Activated naive CD4-positive, alpha-beta T cell treated with anti-CD3 and anti-CD28 coated beads, Interleukin-2, amount 50 U/mL, for 72 hours (primary cell): ENCODE measurements at places on chromosomes 3 and 15. TPM values are rescaled to one million over a fixed set of nuclear protein-coding genes. Genes with fewer than 3 reads are reported as not detected.

DNA sequence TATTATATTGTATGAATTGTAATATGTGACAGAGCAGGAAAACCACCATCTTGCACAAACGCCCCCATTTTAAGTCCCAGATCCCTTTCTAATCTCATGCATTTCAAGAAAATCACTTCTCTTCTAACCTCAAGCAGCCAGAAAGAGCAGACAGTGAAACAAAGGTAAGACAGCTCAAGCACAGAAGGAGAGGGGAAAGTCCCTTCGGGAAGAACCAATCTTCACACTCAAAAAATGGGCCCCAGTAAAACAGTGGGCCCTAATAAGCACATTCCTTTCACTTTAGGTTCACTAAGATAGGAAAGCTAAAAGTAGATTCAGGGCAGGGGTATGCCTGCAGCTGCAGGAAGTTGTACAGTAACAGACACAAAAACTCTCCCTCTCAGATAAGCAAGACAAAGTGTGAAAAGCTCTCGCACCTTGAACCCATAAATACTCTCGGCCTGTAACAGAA lies 1268.7 kb downstream of the SI start:
- DNase-seq = no peak

DNA sequence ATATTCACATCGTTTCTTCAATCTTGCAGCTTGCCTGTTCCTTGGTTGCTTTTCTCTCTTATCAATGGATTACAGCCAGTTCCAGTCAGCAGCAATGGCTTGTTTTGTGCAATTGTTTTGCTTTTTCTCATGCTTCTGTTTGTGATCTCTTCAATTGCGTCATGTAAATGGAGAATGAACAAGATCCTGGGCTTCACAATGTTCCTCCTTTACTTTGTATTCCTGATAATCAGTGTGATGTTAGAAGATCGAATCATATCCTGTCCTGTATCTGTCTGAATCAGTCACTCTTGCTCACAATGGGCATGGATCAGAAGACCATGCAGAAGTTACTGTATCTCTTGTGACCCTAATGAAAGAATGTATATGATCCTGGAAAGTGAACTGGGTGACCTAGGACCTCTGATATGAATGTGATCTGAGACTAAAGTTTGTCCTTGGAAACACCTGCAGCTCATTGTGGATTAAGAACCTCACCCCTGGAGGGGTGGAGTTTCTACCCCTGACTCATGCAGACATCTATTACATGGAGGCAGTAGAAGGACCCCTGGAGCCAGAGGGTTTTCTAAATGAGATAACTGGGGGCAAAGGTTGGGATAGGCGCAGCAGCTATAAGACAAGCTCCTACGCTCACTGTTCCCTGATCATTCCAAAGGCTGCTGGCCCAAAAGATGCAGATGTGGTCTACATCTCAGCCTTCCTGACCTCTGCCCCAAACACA lies 32.2 kb downstream of the SLC24A1 start:
- DNase-seq = no peak

DNA sequence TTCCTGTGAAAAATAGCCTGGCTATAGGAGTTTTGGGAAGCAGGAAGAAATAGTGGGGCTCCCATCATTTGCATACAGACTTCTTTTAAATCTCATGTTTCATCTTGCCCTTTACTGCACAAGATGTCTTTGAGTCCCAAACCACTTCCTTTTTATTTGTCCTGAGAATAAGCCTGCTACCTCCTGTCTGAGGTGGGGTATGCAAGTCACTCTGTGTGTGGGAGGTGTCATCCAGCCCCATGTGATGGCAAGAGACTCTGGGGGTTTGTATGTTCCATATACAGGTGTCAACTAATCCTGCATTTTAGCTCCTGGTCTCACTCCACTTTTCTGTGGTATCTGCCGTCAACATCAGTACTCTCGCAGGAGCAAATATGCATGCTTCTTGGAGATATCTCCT lies 102.0 kb downstream of the OTOL1 start:
- no peak for DNase-seq

GRCh38 chr3:149277331-149277813 lies 55.7 kb upstream of the CP start:
- no peak for DNase-seq

GRCh38 chr3:122956693-122957455 lies 70.7 kb downstream of the SEMA5B start:
- no peak for DNase-seq

DNA sequence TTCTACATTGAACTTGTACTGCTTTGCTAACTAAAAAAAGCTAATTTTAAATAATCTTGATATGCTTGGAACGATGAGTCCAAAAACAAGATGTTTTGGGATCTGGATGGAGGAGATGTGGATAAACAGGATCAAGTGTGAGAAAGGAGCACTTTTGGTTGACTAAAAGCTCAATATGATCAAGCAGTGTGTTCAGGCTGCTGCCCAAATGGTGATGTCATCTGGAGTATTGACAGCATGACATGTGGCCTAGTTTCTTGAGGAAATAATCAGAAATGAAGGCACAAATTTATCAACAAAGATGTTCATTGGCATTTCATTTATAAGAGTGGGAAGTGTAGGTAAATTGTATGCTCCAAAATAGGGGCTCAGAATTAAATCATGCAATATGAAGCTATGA lies 161.2 kb downstream of the SOX2 start:
- no peak for DNase-seq

DNA sequence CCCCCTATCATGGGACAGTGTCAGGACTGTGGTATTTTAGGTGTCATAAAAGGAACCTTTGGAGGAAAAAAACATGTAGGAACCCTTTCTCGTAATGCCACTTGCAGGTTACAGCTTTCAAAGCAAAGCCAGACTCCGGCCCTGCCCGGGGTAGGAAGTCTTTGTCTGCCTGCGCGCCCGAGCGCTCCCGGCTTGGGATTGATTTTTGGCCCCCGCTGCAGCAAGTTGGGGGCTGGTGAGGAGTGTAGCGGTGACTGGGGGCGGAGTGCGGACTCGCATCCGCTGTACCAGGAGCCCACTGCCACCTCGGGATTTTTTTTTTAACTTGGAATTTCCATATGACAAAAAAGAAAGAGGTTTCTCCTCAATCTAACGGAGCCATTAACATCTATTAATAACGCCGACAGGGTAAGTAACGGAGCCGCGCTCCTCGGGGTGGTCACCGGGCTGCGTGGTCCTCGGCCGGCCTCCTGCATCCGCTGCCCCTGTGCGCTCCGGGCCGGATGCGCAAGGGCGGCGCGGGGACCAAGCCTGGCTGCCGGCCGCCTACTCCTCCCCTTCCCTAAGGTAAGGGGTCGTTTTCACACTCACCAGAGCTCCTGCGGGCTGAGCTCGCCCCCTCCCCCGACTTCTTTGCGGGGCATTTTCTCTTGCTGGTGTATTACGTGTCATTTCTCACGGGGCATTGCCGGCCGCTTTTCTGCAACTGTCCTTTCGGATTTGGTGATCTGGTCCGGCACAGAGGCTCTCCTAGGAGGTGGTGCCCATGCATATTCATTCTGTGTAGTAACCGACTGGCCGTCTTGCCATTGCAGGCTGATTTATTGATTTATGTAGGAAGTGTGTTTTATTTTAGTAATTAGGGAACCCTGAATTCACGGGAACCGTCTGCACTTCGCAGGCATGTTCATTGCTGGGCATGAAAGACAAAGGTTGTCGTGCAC lies 219.8 kb upstream of the TOPAZ1 start:
- no peak for DNase-seq

GRCh38 chr15:82646250-82647044 lies 716 bp downstream of the CPEB1 start:
- DNase-seq = no peak

- DNase-seq = no peak
These were observed 253.1 kb downstream of the NLGN1 start for GRCh38 chr3:173650596-173650995.

- DNase-seq = peak; percentile 64
These were observed at the start of gene LYSMD2 for GRCh38 chr15:51737522-51738305. LYSMD2 (minus strand) TSS chr15:51737655; CDS start chr15:51737622, 33 bp downstream.

DNA sequence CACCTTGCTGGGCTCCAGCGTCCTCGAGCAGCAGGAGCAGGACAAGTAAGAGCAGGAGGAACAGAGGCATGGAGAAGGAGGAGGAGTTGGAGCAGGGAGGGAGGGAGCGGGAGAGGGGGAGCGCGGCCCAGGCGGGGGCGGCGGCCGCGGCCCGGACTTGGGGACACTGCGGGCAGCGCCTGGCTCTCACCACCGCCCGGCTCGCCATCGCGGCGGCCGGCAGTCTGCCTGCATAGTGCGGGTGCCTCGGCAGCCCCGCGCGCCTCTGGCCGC lies 440 bp downstream of the DCBLD2 start:
- DNase-seq = no peak

DNA sequence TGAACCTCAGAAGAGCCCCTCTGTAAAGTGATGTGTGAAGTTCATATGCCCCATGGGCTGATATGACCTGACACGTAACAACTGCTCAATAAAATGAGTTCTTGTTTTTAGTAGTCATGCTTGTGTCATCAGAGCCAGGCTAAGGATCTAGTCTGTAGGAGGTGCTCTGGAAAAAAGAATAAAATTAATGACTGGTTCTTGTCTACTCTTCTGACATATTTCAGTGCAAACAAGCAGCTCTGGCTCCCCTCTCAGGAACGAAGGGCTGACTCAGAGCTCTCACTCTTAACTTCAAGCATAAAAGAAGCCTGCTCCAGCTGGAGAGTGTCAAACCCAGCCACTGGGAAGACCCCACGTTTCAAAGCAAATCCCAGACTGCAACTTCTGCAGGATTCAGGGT lies 77.0 kb downstream of the LRIG1 start:
- DNase-seq = no peak

DNA sequence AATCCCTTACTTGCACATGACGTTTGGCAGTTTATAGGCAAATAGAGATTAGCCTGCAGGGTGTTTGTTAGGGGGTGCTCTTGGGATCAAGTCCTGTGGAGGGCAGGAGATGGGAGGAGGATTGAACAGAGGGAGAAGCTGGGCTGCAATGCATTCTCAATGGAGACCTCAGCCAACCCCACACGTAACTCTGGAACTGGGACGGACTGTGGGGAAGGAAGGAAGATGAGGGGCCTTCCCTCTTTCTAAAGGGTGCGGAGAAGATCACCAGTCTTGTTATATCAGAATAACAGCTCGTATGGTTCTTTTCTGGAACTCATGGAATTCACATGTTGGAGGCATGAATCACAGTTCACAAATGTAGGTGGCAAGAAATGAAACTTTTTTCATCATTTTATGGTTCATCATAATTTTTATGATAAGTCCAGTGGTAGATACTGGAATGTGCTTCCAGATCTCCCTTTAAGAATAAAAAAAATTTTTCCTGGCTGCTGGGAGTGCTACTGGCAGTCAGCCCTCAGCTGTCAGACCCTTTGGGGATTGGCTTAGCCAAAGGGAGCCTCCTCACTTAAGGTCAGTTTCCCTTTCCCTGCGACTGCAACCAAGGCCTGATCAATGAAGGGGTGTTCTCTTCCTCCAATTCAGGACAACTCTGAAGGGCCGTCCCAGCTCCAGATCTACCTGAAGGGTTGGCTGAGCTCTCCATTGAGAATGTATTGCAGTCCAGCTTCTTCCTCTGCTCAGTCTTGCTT lies 20.5 kb upstream of the LYZL4 start:
- DNase-seq = no peak

DNA sequence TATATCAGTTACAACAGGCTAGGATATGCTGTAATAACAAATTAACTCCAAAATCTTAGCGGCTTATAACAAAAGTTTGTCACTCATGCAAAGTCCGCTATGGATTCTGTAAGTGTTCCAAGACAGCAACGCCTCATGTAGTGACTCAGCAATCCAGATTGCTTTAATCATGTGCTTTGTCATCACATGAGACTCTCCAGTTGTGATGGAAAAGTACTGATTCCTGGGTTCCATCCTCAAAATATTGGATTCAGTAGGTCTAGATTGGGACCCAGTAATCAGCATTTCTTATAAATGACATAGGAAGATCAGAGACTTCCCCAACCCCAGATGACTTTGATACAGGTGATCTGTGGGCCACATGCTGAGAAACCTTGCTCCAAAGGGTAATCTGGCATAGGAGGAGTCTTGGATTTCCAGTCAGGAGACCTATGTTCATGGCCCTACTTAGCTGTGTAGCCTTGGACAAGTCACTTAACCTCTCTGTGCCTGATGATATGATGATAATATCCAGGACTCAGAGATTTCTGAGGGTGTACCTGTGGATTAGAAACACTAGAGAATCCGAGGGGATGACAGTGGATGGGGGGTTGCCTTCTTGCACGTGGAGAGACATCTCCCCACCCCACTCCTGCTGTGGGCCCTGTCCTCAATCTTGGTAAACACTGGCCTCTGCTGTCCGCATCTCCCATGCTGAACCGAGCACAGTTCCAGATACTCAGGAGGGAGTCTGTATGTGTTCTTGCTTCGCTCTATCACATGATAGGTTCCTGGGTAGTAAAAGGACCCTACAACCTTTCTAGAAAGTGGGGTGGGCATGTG lies 65.5 kb downstream of the CORO2B start:
- DNase-seq = no peak

GRCh38 chr3:15557511-15557946 lies 36.0 kb upstream of the COLQ start:
- DNase-seq = no peak

DNA sequence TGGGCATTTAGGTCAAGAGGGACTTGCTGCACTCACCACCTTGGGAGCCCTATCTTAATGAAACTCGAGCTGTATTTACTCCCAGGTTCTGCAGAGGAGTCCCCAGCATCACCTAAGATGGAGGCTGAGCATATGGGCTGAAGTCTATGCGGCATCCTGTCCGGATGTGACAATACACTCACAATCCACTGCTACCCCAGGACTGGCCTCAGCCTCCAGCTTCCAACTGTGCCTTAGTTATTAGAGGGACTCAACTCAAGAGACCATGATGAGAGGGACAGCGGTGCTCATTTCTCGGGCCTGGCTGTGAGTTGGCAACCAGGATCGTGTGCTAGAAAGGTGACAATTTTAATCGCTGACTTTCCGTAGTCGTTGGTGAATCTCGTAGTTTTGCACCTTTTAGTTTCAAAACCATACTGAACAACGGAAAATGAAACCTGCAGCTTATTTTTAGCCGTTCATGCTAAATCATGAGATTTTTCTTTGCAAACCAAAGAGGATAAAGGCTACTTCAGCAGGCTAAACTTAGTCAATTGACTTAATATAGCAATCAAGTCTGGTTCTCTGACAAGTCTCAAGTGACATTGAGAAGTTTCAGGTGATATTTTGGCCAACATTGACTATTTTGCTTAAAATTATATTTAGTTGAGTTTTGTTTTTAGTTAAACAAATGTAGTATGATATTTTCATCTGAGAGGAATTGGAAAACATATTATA lies 11.1 kb downstream of the ZBTB38 start:
- no peak for DNase-seq

DNA sequence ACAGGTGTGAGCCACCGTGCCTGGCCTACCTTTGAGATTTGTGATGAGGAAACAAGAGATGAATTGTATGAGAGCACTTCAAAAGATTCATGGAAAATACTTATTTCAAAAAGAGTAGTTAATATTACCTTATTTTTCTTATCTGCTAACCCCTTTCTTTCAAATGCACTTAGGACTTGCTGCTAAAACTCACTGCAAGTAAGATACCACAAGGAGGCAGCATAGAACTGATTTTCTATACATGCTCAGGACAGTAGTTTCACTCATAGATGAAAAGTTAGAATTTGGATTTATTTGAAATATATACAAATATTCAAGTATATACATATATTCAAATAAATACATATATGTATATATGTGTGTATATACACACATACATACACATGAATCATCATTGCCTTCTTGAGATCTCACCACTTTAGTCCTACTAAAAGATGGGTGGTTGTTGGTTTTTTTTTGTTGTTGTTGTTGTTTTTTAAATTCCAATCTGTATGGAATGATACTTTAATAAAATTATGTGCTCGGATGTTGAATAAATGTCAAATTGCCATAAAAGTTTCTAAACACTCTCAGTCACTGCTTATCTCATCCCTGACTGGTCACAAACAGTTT lies 2.4 kb downstream of the CCNDBP1 start:
- no peak for DNase-seq

Gene CCK
- total RNA-seq = not detected

Gene FXR1
- total RNA-seq = 184 TPM

Gene GPR171
- total RNA-seq = 113 TPM

Gene TRAT1
- total RNA-seq = 11.8 TPM

Gene LTK
- total RNA-seq = 0.20 TPM
